ENCODE measurements at places on chromosomes 12 and 14. TPM values are rescaled to one million over a fixed set of nuclear protein-coding genes. Genes with fewer than 3 reads are reported as not detected.

HPD gene
- not detected for total RNA-seq

KRT77 gene
- total RNA-seq: not detected

WNT1 gene
- total RNA-seq: not detected

MYBPC1 gene
- total RNA-seq: not detected

CLEC9A gene
- total RNA-seq: not detected

GPD1 gene
- 0.60 TPM for total RNA-seq

DNA sequence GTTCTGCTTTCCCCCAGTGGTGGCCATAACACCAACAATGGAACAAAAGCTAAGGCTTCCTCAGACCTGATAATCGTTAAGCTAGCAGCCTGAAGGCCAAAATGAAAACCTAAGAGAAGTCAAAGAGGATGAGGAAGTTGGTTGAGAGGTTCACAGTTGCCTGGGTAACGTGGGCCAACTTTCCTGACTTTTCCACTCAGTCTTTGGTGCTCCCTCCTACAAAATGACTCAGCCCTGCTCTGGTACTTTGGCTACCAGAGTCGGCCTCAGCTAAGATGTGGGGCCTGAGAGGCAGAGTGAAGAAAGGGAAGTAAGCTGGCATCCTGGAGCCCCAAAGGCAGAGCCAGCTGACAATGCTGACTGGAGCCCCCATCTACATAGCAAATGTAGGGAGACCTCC lies 14.9 kb upstream of the FKBP11 start:
- no peak for DNase-seq

DNA sequence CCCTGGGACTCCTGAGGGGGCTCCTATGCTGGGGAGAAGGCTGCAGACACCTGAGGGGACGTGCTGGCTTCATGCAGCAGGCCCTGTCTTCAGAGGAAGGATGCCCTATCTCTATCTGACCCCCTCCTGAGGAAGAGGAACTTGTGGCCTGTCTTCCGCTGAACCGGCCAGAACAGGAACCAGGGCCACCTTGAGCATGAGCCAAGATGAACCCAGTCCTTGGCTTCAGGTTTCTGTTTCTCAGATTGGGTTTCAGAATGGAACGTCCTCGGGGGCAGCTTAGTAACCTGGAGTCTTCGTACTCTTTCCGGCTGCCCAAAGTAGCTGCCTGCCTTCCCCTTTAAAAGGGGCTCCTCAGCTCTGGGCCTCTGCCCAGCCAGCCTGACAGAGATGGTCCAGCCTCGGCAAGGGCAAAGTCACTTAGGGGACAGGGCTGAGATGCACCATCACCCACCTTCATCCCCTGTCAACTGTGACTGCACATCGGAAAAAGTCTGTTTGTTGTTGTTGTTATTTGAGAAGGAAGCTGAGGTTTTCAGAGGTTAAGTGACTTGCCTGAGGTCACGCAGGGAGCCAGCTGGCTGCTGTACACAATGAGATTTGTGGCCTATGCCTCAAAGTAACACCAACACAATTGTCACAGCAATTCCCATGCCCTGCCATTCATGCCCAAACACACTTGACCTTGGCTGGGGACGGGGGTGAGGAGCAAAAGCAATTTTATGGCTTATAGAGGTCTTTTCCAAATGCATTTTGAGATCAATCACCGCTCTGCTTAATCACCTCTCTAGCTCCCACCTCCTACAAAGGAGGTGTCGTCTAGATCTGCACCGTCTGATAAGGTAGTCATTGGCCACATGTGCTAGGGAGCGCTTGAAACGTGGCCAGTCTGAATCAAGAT lies 13.4 kb downstream of the ASB2 start:
- peak; percentile 51 for DNase-seq

DNA sequence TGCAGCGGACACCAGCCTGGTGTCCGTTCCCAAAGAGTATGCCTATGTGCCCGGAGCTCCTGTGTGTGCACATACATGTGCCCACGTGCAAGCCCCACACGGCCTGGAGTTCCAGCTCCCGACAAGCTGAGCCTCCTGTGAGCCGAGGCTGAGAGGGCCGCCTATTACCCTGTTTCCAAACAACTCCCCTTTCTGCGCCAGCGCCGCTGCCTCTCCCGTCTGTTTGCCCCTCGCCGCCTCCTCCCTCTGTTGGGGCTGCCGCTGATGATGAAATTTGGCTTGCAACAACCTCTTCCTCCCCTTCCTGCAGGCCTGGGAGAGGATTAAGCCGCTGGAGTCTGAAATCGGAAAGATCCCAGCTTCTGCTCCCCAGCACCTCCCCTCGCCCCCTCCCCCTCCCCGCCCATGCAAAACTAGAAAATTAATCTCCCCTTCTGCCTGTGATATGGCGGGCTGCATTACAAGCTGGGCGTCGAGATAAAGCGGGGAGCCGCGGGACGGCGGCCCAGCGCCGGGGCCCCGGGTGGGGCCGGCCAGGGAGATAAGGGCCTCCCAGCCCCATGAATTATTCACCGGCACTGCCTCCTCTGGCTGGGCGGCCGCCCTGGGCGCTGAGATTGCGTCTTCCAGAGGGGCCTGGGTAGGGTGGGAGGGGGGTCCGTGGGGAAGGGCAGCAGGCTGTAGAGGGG lies 6.8 kb upstream of the ASIC1 start:
- no peak for DNase-seq

DNA sequence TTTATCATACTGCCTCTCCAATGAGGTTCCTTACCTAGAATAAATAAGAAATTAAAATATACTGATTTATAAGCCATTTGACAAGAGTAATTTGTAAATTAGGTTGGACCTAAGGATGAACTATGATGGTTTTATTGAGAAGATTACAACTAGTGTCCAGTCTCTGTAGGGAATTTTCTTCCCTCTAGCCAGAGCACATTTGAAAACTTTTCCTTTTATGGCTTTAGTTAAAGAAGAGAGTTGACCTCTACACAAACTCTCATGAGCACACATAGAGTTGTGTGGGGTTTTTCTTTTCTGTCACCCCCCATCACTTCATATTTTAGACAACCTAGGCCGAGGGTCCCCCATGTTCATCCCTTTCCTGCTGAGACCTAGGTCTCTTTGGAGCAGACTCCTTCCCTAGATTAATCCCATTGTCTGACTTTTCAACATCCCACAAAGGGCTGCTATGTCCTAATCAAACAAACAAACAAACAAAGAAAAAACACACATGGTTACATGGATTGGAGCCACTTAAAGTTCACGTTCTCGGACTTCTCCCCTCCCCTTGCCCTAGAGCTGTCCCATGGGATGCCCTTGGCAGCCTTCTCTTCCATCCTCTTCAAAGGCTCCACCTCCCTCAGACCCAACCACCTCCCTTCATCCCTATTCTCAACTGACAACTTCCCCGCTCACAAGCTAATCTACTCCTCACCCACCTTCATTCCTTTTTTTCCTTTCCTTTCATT lies 40.7 kb downstream of the GPR135 start:
- DNase-seq: no peak

DNA sequence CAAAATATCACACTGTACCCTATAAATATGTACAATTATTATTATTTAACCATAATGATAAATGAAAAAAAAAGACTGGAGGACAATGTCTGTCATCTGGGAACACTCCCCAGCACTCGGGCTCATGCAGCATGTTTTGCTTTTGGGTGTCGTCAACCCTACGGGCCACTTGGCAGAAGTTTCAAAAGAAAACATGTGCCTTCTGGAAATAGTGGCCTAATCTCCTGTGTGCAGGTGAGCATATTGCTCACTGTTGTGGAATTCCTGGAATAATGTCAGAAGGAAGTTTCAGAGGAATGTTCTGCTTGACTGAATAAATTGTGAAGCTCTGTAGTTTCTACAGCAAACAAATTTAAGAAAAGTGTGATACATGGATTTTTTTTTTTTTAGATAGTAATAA lies 298.3 kb downstream of the SSPN start:
- no peak for DNase-seq

GRCh38 chr14:86221755-86222154 lies 691.8 kb downstream of the FLRT2 start:
- DNase-seq: no peak

DNA sequence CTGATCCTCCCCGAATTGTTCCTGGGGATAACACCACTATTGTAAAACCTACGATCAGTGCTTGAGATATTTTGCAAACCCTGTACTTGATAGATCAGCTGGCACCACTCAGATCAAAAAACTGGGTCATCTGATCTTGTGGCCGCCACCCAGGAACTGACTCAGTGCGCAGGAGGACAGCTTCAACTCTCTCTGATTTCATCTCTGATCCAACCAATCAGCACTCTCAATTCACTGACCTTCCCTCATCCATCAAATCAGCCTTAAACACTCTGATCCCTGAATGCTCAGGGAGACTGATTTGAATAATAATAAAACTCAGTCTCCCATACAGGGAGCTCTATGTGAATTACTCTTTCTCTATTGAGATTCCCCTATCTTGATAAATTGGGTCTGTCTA lies 4.2 kb upstream of the XPOT start:
- no peak for DNase-seq

- DNase-seq: no peak
Measured at GRCh38 chr12:130357729-130358330, 20.1 kb downstream of the PIWIL1 start.

All from activated B cell treated with CpG ODN at 0.5 μM for 24 hours (primary cell).